ENCODE measurements at places on chromosomes 3 and 15. TPM values are rescaled to one million over a fixed set of nuclear protein-coding genes. Genes with fewer than 3 reads are reported as not detected.

- DNase-seq: no peak
Observed at GRCh38 chr3:170701696-170702678, 116.1 kb upstream of the SLC7A14 start.

- DNase-seq: no peak
Observed at GRCh38 chr3:52544937-52545336, 8.5 kb downstream of the UQCC5 start.

FSIP1 gene
- 2.1 TPM for total RNA-seq

BFSP2 gene
- not detected for total RNA-seq

DNA sequence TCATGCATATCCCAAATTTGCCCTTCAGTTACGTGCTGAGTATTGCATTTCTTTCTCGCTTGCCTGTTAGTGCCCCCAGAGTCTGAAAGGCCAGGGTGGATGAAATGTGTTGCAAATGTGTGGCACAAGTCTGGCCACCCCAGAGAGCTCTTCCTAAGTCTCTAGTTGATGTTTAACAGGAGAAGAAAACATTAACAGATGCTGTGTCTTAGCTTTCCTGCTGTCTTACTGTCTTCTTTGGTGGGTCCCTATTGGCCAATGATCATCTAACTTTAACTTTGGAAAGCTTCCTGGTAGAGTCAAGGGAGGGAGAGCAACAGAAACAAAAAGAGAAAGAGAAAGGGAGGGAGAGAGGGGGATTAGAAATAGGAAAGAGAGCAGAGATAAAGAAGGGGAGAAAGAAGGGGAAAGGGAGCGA, 76.7 kb upstream of the P3H2 start:
- DNase-seq: peak; percentile 36

DNA sequence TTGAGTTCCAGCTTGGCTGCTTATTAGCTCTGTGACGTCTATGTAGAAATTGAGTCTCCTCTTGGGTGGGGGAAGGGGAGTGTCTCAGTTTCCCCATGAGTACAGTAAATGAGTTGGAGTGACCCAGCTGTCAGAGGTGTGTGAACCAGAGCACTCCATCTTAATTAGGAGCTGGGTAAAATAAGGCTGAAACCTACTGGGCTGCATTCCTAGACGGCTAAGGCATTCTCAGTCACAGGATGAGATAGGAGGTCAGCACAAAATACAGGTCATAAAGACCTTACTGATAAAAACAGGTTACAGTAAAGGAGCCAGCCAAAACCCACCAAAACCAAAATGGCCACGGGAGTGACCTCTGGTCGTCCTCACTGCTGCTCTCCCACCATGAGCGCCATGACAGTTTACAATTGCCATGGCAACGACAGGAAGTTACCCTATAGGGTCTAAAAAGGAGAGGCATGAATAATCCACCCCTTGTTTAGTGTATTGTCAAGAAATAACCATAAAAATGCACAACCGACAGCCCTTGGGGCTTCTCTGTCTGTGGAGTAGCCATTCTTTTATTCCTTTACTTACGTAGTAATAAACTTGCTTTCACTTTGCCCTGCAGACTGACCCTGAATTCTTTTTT, 222.4 kb downstream of the CACNA2D3 start:
- no peak for DNase-seq

ISG20 gene
- total RNA-seq: 0.56 TPM

GRCh38 chr3:12994607-12995388, 78.4 kb downstream of the IQSEC1 start:
- DNase-seq: peak; percentile 92

GRCh38 chr15:39738998-39739397, 43.6 kb downstream of the FSIP1 start:
- DNase-seq: no peak

DNA sequence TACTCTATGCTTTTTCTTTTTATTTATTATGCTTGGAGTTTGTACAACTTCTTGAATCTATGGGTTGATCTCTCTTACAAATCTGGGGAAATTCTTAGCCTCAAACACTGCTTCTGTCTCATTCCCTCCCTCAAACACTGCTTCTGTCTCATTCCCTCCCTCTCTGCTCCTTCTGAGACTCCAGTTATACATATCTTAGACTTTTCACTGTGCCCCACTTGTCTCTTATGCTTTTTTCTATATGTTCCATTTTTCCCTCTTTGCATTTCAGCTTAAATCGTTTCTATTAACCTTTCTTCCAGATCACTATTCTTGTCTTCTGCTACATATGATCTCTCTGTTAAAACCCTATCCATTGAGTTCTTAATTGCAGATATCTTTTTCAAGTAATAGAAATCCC, 50.4 kb downstream of the RFTN1 start:
- DNase-seq: no peak

DNA sequence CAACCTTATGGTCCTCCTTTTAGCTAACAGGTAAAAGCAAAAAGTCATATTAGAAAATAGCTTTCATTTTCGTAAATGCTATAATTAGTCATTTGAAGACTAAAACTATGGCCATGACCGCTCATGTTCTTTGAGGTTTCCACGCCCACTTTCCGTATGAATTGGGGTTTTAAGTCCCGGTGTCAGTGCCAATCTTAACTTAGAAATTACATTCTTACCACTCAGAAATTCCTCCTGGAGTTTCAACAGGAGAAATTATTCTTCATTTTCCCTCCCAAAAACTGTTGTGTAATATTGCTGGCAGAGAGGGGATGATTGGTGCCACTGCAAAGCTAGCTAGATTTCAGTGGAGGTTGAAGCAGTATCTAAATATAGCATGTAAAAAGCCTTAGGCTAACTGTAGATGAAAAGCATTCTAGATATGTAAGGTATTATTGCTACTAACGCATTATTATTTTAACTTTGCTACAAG, 71.0 kb upstream of the MDFIC2 start:
- no peak for DNase-seq

GRCh38 chr15:85834651-85835050, 39.9 kb upstream of the KLHL25 start:
- DNase-seq: no peak

NR2C2 gene
- 57.3 TPM for total RNA-seq

DNA sequence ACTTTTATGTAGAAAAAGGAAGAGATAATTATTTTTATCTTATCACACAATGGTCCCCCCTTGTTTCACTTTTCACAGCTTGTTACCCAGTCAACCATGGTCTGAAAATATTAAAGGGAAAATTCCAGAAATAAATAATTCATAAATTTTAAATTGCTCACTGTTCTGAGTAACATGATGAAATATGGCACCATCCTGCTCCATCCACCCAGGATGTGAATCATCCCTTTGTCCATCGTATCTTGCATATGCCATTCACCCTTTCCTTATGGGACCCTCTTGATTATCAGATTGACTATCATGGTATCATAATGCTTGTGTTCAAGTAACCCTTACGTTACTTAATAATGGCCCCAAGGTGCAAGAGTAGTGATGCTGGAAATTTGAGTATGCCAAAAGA, 43.7 kb downstream of the ANKRD28 start:
- no peak for DNase-seq

OR5K1 gene
- not detected for total RNA-seq

AMIGO3 gene
- total RNA-seq: not detected

DNA sequence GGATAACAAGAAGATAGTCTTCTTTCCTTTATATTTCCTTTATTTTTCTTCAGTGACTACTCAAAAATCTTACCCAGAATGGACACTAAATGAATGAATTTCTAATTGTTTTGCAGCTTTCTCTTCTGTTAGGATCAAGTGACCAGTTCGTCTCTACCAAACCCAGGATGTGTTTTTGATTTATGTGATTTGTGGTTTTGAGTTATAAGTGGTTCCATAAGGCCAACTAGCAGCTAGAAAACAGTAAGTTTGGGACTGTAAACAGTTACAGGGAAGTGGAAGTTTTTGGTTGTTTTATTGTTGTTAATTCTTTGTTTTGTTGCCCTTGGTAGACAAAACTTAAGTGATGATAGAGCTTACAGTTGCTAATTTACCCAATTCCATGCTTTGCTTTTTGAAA, 456.5 kb downstream of the IL5RA start:
- DNase-seq: no peak

CMTM8 gene
- total RNA-seq: 2.1 TPM

OR5K2 gene
- total RNA-seq: not detected

GABRR3 gene
- not detected for total RNA-seq

DNA sequence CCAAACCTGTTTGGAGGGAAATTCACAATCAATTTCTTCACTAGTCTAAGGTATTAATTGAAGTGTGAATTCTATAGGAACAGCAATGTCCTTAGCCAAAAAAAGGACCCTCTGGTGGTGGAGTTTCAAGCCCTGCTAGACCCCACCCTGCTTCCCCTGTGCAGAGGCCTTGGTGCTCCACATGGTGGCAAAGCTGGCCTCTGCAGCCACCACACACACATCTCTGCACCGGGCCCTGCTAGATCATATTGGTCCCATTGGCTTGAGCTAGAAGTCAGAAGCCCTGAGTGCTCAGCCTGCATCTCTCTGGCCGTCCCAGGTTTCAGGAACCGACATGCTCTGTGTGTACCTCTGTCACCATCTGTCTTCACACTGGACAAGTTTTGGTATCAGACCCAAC, 220.9 kb upstream of the TRIM42 start:
- no peak for DNase-seq

ROPN1B gene
- total RNA-seq: not detected

GRCh38 chr3:143613226-143613625, 235.0 kb downstream of the SLC9A9 start:
- DNase-seq: no peak

SLC49A4 gene
- total RNA-seq: 20.9 TPM

NT5DC2 gene
- total RNA-seq: 364 TPM

GRCh38 chr3:177459401-177459800, 262.1 kb upstream of the TBL1XR1 start:
- no peak for DNase-seq

SPATA12 gene
- total RNA-seq: 0.12 TPM

DNA sequence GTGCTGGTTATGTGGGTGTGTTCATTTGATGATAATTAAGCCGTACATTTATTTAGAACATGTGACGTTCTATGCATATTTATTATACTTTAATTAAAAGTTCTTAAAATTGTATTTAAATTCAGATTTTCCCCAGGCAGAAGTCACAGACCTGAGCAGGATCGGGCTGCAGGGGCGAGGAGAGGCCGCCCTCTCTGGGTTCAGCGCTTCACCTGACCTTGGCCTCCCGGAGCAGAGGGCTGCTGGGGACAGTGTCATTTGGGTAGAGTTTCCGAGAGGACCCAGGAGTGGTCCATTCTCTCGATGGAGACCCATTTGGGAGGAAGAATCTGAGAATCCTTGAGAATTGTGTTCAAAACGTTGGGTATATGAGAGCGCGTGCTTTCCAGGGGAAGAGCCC, 12.0 kb upstream of the TOPBP1 start:
- DNase-seq: no peak

GRCh38 chr3:32897001-32897601, 54.3 kb upstream of the CCR4 start:
- DNase-seq: no peak

GRCh38 chr3:39641274-39641673, 168.1 kb upstream of the MYRIP start:
- DNase-seq: no peak

CEP19 gene
- 7.0 TPM for total RNA-seq

GRCh38 chr3:102099913-102100312, 250.6 kb downstream of the NFKBIZ start:
- DNase-seq: no peak

DNA sequence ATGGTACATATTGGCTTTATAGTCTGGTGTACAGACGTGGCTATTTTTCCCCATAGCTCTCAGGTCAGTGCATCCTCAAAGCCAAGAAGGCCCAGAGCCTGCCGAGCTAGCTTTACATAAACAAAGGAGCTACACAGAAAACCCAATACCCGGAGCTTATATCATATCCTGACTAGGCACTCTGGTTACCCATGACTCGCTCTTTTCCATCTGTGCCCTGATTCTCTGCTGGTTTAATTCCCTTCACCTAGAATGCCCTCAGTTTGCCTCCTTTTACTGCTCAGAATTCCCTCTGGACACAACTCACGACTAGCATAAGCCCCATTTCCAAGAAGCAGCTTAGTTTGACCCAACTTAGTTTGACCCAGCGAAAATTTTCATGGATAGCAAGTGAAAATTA, 110.8 kb downstream of the TIGIT start:
- no peak for DNase-seq

PLCB2 gene
- total RNA-seq: 0.56 TPM

GRCh38 chr15:65051266-65051665, 6.1 kb downstream of the SLC51B start:
- DNase-seq: no peak

- peak; percentile 28 for DNase-seq
Observed at GRCh38 chr15:36879568-36880222, 220.7 kb downstream of the MEIS2 start.

GRCh38 chr15:51162865-51163762, 68.4 kb upstream of the TNFAIP8L3 start:
- DNase-seq: peak; percentile 75

DNA sequence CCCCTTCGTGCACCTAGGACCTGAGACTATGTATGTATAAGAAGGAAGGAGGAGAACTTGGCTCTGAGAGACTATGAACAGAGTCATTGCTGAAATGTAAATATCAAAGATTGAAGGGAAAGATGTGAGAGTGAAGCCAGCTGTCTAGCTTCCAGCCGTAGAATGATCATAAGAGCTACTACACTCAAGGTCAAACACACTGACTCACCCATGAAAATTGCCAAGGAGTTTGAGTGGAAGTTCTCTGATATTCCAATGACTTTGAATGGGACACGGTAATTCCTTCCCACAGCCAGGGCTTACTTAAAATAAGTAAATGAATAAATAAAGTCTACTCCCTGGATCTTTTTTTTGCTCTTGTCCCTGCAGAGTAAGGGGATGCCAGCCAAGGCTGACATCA, 398.9 kb upstream of the TPRG1 start:
- DNase-seq: no peak

GRCh38 chr3:18586076-18586475, 160.9 kb upstream of the SATB1 start:
- no peak for DNase-seq

DNA sequence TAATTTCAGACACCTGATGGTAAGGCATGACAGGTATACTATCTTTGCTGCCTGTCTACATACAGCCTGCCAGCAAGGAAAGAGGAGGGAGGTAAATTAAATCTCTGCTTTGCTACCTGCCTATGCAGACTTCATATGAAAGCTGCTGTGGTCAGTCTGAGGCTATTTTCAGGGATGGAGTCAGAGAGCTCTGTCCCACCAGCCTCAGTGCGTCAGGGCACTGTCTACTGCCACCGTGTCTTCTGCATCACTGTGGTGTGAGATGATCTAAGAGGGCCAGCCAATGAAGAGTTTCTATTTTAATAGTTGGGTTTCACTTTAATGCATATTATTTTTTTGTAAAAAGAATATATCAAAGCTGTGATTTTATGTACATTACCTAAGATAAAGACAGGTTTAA, 125.6 kb downstream of the CADPS start:
- DNase-seq: no peak

GRCh38 chr15:52006702-52007340, 12.2 kb upstream of the MAPK6 start:
- DNase-seq: no peak

GTF2E1 gene
- 78.2 TPM for total RNA-seq

- no peak for DNase-seq
Observed at GRCh38 chr3:52019352-52020080, 23.8 kb upstream of the RPL29 start.

All from neural progenitor cell (in vitro differentiated cells).